ENCODE measurements at places on chromosomes 6 and 20.
A peak's percentile ranks its signal among the peaks of the same experiment; 100 is the strongest.

DNA sequence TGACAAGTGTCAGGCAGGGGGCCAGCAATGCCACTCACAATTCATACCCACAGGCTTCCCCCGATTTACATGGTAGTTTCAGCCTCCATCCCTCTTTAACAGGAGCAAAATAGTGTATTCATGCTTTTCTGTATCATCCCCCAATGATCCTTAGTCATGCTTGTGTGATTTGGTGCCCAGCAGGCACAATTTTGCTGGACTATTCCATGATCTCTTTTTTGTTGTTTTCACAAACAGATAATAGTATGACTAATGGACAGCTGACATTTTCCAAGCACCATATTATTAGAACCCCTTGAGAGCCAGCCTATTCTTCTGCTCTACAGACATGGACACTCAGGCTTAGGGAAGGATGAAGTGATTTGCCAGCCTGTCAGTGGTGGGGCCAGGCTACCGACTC is 128.2 kb upstream of the RIPOR2 start:
- no peak for DNase-seq

GRCh38 chr6:114940181-114940580 is 597.4 kb upstream of the HS3ST5 start:
- no peak for DNase-seq

- no peak for DNase-seq
These were observed 117.6 kb downstream of the JPH2 start for GRCh38 chr20:44069203-44070011.

- DNase-seq = peak; percentile 62
These were observed 76.4 kb upstream of the RNF24 start for GRCh38 chr20:4091490-4092479.

DNA sequence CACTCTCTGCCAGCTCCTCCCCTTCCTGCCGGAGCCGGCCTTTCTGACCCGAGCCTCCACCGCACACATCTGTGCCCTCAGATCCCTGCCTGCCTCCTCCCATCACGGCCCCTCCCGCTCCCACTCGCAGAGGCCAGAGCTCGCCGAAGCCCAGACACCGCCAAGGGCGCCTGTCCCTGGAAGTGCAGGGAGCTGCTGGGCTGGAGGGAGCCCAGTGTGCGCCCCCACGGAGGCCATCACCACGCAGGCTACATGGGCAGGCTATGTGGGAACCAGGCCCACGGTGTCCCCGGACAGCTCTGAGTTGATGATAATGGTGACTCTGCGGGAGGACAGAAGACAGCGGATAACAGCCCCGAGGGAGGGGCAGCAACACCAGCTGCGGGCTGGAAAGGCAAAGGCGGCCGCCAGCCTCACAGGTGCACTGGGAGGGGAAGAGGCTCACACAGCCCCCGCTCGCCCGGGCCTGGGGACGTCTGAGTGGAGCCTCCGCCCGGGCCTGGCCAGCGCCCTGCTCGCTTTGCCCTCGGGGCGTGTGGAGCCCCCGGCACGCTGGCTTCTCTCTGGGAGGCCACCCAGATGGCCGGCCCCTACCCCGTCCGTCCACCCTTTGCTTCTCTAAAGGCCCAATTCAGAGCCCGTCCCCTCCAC is 154.9 kb downstream of the DLL1 start:
- no peak for DNase-seq

DNA sequence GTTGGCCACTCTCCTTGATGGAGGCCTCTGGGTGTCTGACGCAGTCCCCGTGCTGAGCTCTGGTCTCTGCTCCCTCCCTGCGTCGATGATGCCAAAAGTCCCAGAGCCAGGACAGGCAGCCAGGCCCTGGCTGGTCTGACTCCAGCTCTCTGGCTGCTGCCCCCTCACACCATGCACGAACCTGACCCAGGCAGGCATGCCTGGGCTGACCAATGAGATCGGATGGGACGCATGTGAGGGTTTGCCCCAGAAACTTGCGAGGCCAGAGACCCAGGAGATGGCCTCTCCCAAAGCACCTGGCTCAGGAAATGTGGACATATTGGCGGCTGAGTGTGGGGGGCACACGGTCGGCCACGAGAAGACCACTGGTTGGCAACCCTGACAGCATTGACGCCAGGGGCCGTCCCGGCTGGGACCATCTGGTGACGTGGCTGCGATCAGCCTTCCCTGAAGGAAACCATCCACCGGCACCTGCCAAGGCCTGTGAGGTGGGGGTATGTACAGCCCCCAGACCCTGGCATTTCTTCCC is 51.2 kb upstream of the FRMD1 start:
- no peak for DNase-seq

DNA sequence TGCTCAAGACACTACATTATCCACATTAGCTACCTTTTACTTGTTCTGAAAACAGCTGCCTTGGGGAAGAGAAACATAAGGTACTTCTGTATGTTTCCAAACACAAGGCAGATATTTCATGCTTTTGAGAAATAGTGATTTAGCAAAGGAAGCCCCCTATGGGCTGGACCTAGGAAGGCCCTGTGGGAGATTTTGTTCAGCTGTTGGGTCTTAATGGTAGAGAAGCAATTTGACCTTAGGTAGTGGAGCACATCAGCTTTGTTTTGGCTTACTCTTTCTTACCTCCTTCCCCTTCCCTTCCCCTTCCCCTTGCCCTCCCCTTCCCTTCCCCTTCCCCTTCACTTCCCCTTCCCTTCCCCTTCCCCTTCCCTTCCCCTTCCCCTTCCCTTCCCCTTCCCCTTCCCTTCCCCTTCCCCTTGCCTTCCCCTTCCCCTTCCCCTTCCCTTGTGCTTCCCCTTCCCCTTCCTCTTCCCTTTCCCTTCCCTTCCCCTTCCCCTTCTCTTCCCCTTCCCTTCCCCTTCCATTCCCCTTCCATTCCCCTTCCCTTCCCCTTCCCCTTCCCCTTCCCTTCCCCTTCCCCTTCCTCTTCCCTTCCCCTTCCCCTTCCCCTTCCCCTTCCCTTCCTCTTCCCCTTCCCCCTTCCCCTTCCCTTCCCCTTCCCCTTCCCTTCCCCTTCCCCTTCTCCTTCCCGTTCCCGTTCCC is 84.6 kb downstream of the ANKS1A start:
- DNase-seq = no peak

- DNase-seq = peak; percentile 14
These were observed 298.4 kb downstream of the TRDN start for GRCh38 chr6:123338394-123338793.

- no peak for DNase-seq
These were observed 427.0 kb upstream of the SPTLC3 start for GRCh38 chr20:12581644-12582289.

- peak; percentile 74 for DNase-seq
These were observed 15.9 kb upstream of the PEDS1 start for GRCh38 chr20:50169329-50169823.

DNA sequence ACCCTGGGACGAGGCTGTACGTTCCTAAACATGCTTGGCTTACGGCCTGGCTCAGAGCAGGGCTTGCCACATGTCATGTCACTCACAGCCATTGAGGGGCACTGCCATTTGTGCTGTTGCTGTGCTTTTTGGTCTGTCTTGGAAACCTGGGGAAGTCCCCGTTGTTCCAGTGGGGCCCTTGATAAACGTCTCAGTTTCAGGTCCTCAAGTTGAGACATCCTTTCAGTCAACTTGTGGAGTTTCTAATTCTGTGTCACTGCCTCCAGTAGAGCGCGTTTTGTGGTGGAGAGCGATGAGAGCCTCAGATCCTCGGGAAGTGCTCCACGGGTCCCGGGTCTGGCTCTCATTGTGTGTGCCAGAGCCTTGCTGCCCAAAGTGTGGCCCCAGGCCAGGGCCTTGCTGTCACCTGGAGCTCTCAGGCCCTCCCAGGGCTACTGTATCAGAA is 43.0 kb upstream of the CCR6 start:
- DNase-seq = no peak

DNA sequence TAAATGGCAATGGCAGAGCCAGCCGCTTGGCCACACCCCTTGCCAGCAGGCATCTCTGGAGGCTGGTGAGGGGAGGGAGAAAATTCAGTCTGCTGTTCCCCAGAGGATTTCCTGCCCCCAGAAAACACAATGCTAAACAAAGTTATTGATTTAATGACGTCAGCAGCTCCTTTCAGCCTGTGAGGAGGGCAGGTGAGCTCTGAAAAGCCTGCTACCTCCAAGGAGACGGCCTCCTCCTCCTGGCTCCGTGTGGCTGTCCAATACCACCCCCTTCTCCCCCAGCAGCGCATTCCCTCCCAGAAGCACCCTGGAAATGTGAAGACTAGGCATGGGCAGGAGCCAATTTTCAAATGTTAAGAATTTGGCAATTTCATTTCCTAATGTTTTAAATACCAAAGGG is 393.1 kb downstream of the ZFAND3 start:
- no peak for DNase-seq

- no peak for DNase-seq
These were observed 29.2 kb downstream of the GSTA2 start for GRCh38 chr6:52734072-52734471.

DNA sequence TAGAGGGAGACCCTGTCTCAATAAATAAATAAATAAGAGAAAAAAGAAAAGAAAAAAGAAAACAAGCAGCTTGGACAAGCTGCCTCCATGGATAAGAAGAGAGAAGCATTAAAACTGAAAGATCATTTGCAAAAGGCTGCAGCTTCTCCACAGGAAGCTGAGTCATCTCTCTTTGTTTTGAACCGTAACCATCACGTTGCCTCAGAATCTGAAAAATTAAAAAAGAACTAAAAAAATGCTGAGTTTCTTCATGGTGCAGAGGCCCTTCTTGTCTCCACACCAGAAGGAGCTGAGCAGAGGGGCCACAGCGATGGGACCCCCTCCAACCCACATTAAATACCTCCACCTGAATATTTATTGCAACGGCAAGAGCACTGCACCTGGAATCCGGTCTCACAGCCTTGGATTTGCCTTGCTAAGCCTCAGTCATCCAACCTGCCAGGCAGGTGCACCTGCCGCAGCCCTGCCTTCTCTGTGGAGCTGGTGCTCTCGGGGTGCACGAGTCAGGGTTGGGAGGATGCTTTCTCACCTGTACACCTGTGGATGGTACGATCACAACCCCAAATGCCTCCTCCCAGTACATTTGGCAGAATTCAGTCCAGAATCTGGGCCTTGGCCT is 28.1 kb downstream of the TOX2 start:
- DNase-seq = no peak

GRCh38 chr6:66065313-66065712 is 358.3 kb upstream of the EYS start:
- no peak for DNase-seq

GRCh38 chr20:58997141-58997770 is 9.8 kb downstream of the CTSZ start:
- DNase-seq = no peak

- DNase-seq = no peak
These were observed 144.1 kb upstream of the PDE7B start for GRCh38 chr6:135707426-135707825.

GRCh38 chr6:3052481-3053230 is 15.6 kb upstream of the RIPK1 start:
- no peak for DNase-seq

GRCh38 chr20:13119583-13119982 is 101.5 kb upstream of the ISM1 start:
- DNase-seq = no peak

Measured in left cardiac atrium (tissue), 4 donors.